ENCODE measurements at places on chromosomes 2 and 18.

GRCh38 chr18:57210107-57210715, 63.3 kb downstream of the BOD1L2 start:
- DNase-seq, result no peak

DNA sequence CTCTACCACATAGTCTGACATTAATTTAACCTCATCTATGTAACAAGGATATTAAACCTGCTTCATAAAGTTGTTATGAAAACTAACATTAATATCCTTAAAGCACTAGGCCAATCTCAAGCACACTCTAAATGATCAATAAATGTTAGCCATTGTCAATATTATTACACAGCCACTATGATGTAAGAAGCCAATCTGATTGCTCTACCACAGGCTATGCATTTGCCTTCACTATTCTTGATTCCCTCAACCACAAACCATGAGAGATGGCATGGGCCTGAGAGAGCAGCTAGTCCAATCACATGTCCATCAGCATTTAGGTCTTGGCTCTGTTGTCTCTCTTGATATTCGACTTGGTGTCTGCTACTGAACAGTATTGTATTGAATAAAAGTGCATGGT, 4.2 kb downstream of the SLC25A12 start:
- no peak for DNase-seq

DNA sequence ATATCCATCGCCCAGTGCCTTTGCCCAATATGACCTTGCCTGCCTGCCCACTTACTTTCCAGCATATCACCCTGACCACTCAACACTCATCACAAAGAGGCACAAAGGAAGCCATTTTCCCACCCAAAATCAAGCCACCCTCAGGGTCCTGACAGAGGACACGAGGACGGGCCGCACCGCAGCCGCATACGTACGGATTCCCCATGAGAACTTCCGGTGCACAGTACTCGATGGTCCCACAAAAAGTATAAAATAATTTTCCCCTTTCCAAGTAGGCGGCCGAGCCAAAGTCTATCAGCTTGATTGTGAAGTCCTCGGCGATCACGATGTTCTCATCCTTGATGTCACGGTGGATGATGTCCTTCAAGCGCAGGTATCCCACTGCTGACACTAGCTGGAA, 10.0 kb upstream of the MTERF4 start:
- no peak for DNase-seq

GRCh38 chr18:56532176-56532840, 106.1 kb downstream of the TXNL1 start:
- DNase-seq, result no peak

DNA sequence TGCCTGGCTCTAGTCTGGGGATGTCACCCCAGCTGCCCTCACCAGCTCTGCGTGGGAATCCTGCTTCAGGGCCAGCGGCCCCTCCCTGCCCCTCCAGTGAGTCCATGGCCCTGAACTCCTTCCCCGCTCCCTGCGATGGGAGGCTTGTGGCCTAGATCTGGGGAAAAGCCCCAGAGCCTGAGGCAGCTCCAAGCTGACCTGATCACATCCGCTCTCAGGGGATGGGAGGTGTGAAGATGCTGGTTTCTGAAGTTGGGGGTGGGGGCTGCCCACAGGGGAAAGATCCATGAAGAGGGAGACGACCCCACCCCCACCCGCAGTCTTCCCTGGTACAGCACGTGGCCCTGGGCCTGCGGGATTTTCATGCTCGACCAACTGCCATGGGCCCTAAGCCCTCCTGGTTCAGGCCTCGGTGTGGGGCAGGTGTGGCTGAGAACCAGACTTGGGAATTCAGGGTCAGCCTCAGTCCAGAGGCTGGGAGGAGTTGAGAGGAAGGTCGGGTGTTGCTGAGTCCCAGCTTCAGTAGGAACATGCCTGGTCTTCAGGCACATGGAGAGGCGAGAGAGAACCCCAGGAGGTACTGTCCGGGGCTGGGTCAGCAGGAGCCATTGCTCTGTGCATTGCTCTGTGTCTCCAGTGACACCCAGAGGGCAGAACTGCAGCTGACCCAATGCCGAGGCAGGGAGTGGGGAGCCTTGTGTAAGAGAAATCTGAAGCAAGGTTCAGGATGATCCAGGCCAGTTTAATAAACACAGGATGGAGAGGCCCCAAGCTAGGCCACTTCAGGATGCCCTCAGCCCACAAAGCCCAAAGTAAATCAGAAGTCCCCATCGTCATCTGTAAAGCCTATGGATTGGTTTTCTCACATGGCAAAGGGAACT, 115.1 kb downstream of the CAPN13 start:
- DNase-seq, result no peak

DNA sequence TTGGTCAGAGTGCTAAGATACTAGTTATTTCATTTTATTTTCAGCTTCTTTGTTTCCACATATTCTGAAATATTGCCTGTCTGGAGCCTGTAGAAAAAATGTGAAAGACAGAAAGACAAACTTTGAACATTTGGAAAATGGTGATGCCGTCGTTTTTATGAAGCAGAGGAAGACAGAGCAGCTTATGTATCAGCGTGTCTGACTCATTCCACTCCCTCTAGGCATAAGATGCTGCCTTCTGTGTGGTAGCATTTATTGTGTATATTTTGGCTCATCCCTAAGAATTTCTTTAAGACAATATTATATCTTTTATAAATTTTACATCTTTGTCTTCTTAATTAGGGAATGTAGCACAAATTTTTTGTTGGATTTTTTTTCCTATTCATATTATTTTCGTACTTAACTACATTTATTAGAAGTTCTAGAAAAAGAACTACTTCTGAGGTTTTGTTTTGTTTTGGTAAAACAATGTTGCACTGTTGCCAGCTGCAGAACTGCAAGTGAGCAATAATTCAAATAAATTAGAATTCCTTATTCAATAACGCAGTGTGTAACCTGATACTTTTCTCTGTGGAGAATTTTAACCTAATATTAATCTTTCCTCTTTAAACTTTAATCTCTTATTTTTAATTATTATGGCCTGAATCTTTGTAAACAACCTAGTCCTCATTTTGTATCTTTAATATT, 300.4 kb downstream of the ZNF407 start:
- DNase-seq, result no peak

GRCh38 chr2:110674620-110675555, 3.0 kb downstream of the BUB1 start:
- peak; percentile 74 for DNase-seq

GRCh38 chr2:234981197-234982095, 29.6 kb downstream of the SH3BP4 start:
- no peak for DNase-seq

GRCh38 chr2:99988599-99988998, 153.8 kb downstream of the AFF3 start:
- DNase-seq, result no peak

DNA sequence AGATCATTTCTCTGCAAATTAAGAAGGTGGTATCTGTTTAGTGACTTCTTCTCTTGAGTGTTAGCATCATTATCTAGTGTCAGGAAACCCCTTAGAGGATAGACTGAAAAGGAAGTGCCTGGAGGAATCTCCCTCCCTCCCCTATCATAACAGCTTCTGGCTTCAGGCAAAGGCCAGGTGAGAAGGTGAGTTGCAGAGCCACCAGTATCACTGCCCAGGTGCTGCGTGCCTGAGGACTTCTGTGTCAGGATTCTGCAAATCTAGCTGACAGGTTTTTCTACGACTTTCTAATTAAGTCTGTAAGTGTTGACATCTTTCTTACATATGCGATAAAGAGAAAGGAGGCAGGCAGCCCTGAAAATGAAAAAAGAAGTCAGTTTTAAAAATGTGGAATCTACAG, 111.9 kb downstream of the CCDC85A start:
- DNase-seq, result no peak

- DNase-seq, result no peak
These were observed 25.5 kb downstream of the FHL2 start for GRCh38 chr2:105373344-105373781.

- no peak for DNase-seq
These were observed 110.2 kb upstream of the THOC1 start for GRCh38 chr18:378079-378478.

GRCh38 chr18:41410006-41410405, 545.0 kb upstream of the PIK3C3 start:
- no peak for DNase-seq

GRCh38 chr2:64295326-64296139, 151.3 kb upstream of the PELI1 start:
- DNase-seq, result no peak

DNA sequence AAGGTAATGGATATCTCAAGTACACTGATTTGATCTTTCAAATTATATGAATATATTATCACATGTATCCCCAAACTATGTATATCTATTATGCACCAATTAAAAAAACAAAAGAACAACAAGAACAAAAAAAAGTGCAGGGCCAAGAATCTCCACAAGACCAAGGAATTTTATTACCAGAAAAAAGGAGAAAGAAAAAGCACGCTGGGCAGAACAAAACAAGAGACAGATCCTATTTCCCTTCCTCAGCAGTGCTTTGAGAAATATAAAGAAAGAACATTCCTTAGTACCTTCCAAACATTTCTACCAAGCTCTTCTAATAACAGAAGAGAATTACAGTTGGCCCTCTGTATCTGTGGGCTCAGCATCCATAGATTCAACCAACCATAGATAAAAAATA, 144.7 kb upstream of the CREB1 start:
- DNase-seq, result no peak

DNA sequence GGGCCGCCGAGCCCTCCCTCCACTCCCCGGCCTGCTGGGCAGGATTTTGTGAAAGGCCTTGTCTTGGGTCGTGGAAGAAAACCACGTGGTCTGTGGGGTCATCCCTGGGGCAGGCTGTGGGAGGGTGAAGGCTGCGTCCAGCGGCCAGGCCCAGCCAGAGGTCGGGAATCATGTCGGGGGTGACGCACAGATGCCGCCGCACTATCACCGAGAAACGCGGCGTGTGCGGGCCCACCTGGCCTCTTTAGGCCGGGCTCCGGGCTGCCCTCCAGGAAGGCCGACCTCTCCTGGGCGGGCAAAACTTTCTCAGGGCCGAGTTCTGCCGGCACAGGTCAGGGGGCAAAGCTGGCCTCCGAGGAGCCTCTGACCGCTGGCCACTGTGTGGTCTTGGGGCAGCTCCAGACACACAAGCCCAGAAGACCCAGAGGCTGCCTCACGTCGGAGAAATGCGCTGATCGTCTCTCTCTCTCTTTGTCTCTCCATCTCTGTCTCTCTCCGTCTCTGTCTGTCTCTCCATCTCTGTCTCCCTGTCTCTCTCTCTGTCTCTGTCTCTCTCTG, 28.4 kb downstream of the NFATC1 start:
- no peak for DNase-seq

DNA sequence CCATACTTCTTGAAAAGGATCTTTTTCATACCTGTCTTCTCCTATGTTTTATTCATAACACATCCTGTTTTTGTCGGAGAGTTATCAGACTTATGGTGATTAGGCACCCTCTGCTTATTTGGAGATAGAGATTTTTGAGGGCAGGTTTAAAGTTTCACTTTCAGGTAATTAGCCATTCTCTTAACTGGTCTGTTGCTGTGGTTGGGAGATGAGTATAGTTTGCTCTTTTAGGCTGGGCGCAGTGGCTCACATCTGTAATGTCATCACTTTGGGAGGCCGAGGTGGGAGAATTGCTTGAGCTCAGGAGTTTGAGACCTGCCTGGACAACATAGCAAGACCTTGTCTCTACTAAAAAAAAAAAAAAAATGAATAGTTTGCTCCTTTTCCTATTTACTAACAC, 25.3 kb downstream of the SFTPB start:
- no peak for DNase-seq

DNA sequence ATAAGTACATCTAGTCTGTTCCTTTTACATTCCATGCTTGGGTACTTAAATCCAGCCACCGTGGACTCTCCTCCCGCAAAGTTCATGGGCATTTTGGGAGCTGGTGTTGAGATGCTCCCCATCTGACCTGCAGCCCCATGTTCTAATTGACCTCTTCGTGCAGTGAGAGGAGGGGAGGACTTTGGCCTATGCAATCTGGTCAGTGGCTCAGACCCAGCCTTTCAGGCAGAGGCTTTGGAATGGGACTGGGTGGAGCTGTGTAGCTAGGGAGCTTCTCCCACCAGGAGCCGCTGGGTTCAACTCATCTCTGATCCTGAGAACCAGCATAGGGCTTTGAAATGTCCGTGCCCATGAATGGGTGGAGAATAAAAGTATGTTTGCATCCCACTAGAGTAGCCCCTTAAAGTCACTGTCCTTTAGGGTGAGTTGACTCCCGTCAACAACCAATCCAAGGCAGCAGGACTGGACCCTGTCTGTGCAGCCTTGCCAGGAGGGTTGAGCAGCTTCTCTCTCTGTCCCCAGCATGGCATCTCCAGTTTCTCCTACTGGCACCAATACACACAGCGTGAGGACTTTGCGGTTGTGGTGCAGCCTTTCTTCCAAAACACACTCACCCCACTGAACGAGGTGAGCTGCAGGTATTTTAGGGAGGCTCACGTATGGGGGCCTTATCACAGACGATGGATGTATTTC, 120.0 kb upstream of the PPP1CB start:
- no peak for DNase-seq

- no peak for DNase-seq
These were observed 64.0 kb downstream of the LPIN1 start for GRCh38 chr2:11810237-11810977.

GRCh38 chr18:60172030-60172429, 200.5 kb downstream of the MC4R start:
- DNase-seq, result no peak

GRCh38 chr18:75065251-75066000, 143.5 kb downstream of the PTGR3 start:
- DNase-seq, result no peak

DNA sequence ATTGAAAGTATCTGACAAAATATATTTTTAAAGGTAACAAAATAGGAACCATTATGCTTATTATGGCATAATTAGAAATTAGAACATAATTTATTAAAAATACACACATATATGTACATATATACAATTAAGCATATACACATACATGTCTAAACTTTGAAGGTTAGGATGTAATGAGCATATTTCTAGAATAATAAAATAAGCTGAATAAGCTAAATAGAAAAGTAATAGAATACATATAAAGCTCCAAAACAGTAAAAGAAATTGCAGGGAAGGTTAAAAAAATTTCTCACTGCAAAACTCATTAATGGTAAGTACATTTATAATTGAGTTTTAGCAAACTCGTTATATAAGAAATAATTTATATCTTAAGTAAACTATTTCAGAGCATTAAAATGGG, 1561.5 kb upstream of the ZEB2 start:
- DNase-seq, result no peak

GRCh38 chr18:57915865-57916582, 112.9 kb upstream of the ATP8B1 start:
- no peak for DNase-seq

GRCh38 chr2:239021224-239021623, 173.3 kb downstream of the TWIST2 start:
- no peak for DNase-seq

DNA sequence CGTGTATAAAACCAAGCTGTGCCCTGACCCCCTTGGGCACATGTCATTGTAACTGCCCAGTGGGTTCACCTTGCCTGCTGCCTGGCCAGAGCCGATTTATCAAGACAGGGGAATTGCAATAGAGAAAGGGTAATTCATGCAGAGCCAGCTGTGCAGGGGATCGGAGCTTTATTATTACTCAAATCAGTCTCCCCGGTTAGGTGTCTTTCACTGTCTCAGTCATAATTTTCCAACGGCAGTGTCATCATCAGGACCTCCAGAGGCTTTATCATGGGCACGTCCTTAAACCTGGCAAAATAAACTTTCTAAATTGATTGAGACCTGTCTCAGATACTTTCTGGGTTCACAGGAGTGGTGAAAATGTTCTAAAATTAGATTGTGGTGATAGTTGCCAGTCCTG, 29.6 kb upstream of the PGAP1 start:
- DNase-seq, result no peak
